ENCODE measurements at places on chromosomes 7 and 10. TPM values are rescaled to one million over a fixed set of nuclear protein-coding genes. Genes with fewer than 3 reads are reported as not detected.

The ADRA2A gene
- total RNA-seq = 9.0 TPM

The FOXI2 gene
- not detected for total RNA-seq

The RPEL1 gene
- total RNA-seq = not detected

The TUBB8 gene
- total RNA-seq = not detected

The PALD1 gene
- total RNA-seq = 2.8 TPM

The TAS2R41 gene
- not detected for total RNA-seq

The TMEM139 gene
- total RNA-seq = not detected

The ZNF239 gene
- total RNA-seq = 5.0 TPM

The MYL7 gene
- total RNA-seq = not detected

The ABCC2 gene
- 1.8 TPM for total RNA-seq

The CTAGE6 gene
- total RNA-seq = not detected

The NPC1L1 gene
- total RNA-seq = not detected

The OR9A4 gene
- not detected for total RNA-seq

The FAM241B gene
- not detected for total RNA-seq

The SRRT gene
- 35.5 TPM for total RNA-seq

The TMEM178B gene
- total RNA-seq = under 0.01 TPM

The GPR15LG gene
- not detected for total RNA-seq

The WAPL gene
- total RNA-seq = 22.0 TPM

The MUC3A gene
- not detected for total RNA-seq

The IFIT1B gene
- not detected for total RNA-seq

The CEP55 gene
- 2.2 TPM for total RNA-seq

The LLCFC1 gene
- total RNA-seq = not detected

The SPDYE6 gene
- total RNA-seq = not detected

The BAIAP2L1 gene
- total RNA-seq = 4.4 TPM

All from cardiac ventricle fibroblast (primary cell).